ENCODE measurements at places on chromosomes 6 and 20. TPM values are rescaled to one million over a fixed set of nuclear protein-coding genes. Genes with fewer than 3 reads are reported as not detected.

The AGPAT4 gene
- 24.4 TPM for total RNA-seq

The ITCH gene
- 77.2 TPM for total RNA-seq

The SLC35D3 gene
- 0.41 TPM for total RNA-seq

The ENPP4 gene
- total RNA-seq = 4.9 TPM

The KCNB1 gene
- 0.95 TPM for total RNA-seq

GRCh38 chr6:13733178-13733887 lies 21.7 kb upstream of the RANBP9 start:
- no peaks in the 10 kb centered on the region for H3K4me1 ChIP-seq
- no peak for DNase-seq
- H3K36me3 ChIP-seq = no peaks in the 10 kb centered on the region

DNA sequence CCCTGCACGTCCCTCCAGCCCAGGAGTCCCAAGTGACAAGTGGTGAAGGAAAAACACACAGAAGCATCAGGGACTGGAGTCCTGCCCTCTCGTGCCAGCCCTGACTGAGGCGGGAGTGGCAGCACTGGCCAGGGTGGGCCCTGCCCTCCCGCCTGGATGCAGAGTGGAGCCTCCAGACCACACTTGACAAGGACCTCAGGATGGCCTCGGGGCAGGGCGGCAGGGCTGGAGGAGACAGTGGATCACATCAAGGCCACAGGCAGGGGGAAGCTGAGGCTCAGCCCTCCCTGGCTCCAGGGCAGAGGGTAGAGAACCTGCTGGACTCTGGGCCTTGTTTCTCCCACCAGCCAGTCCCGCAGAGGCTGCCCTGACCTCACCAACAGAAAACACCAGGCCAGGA lies 128.8 kb upstream of the CDH4 start:
- no peaks in the 10 kb centered on the region for H3K36me3 ChIP-seq
- H3K27me3 ChIP-seq = peaks cover 19% of the 10 kb centered on the region
- DNase-seq = no peak
- peaks cover 14% of the 10 kb centered on the region for H3K4me1 ChIP-seq
- no peak overlapping the region for H3K27ac ChIP-seq
- no peak overlapping the region for H3K4me3 ChIP-seq

DNA sequence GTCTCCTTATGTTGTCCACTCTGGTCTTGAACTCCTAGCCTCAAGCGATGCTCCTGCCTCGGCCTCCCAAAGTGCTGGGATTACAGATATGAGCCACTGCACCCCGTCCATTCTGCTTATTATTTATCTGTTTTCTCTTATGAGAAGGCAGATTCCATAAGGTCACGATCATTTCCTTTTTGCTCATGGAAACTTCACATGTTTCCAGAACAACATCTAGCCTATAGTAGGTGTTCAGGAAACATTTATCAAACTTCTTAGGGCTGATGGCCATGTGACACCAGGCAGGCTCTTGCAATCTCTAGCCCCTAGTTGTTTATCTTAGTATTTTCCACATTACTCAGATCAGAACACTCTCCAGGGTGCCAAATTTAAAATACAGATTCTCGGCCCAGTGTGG lies 61.2 kb downstream of the ZFP64 start:
- no peaks in the 10 kb centered on the region for H3K4me1 ChIP-seq
- H3K36me3 ChIP-seq = no peaks in the 10 kb centered on the region
- no peak overlapping the region for H3K4me3 ChIP-seq
- DNase-seq = no peak
- H3K27ac ChIP-seq = no peak overlapping the region
- no peaks in the 10 kb centered on the region for H3K27me3 ChIP-seq

- H3K27ac ChIP-seq = no peak overlapping the region
- DNase-seq = no peak
These were observed 73.3 kb upstream of the SGK1 start for GRCh38 chr6:134391205-134391604.

GRCh38 chr20:19335341-19335740 lies 122.9 kb downstream of the SLC24A3 start:
- no peak overlapping the region for H3K27ac ChIP-seq
- peaks cover 4% of the 10 kb centered on the region for H3K27me3 ChIP-seq
- peaks cover 4% of the 10 kb centered on the region for H3K36me3 ChIP-seq
- H3K4me1 ChIP-seq = peaks cover 20% of the 10 kb centered on the region

- H3K4me3 ChIP-seq = no peak overlapping the region
- peaks cover 13% of the 10 kb centered on the region for H3K36me3 ChIP-seq
- peaks cover 22% of the 10 kb centered on the region for H3K4me1 ChIP-seq
- no peak for DNase-seq
- no peak overlapping the region for H3K27ac ChIP-seq
These were observed 12.1 kb upstream of the RAMACL start for GRCh38 chr6:166598441-166599138.

- H3K4me1 ChIP-seq = peaks cover 5% of the 10 kb centered on the region
- no peak overlapping the region for H3K4me3 ChIP-seq
- no peak for DNase-seq
- H3K27ac ChIP-seq = no peak overlapping the region
These were observed 88.4 kb upstream of the CEP85L start for GRCh38 chr6:118739696-118740353.

- H3K4me1 ChIP-seq = peaks cover 8% of the 10 kb centered on the region
- H3K4me3 ChIP-seq = no peak overlapping the region
- DNase-seq = no peak
- H3K27ac ChIP-seq = no peak overlapping the region
These were observed 36.5 kb upstream of the PSMF1 start for GRCh38 chr20:1081891-1082290.
